Stimulated activated CD4-positive, alpha-beta T cell treated with anti-CD3 and anti-CD28 coated beads, Interleukin-1b, Interleukin-23, amount 100 ng/mL, for 4 hours (primary cell): ENCODE measurements at places on chromosomes 3 and 15.
A peak's percentile ranks its signal among the peaks of the same experiment; 100 is the strongest.

GRCh38 chr3:161035711-161036110 is 69.4 kb downstream of the B3GALNT1 start:
- DNase-seq: no peak

DNA sequence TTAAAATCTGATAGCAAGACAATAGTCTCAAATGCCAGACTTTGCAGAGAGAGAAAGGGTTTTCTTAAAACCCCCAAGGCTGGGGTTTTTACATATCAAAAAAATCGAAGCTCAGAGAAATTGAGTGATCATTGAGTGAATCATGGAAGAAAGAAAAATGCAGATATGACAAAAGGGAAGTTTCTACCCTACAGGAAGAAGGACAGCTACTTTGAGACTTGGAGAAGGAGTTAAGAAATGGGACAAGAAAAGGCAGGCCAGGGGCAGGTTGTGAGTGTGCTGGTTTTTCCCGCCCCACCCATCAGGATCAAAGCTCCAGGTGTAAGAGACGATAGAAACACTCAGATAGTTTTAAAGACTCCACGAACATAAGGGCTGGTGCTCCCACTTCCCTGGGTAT is 18.6 kb downstream of the TMEM158 start:
- no peak for DNase-seq

GRCh38 chr15:70560617-70561328 is 202.6 kb downstream of the UACA start:
- DNase-seq: no peak

- DNase-seq: no peak
Observed at GRCh38 chr15:75350601-75351361, 3.9 kb downstream of the NEIL1 start.

DNA sequence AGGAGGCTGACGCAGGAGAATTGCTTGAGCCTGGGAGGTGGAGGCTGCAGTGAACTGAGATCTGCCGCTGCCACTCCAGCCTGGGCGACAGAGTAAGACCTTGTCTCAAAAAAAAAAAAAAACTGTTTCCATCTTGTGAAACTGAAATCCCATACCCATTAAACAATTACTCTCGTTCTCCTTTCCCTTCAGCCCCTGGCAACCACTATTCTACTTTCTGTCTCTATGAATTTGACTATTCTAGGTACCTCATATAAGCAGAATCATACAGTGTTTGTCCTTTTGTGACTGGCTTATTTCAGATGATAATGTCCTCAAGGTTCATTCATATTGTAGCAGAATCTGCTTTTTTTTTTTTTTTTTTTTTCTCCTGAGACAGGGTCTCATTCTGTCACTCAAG is 51.5 kb upstream of the UBE2E1 start:
- no peak for DNase-seq

GRCh38 chr15:52657338-52657737 is 21.9 kb downstream of the ATOSA start:
- no peak for DNase-seq

DNA sequence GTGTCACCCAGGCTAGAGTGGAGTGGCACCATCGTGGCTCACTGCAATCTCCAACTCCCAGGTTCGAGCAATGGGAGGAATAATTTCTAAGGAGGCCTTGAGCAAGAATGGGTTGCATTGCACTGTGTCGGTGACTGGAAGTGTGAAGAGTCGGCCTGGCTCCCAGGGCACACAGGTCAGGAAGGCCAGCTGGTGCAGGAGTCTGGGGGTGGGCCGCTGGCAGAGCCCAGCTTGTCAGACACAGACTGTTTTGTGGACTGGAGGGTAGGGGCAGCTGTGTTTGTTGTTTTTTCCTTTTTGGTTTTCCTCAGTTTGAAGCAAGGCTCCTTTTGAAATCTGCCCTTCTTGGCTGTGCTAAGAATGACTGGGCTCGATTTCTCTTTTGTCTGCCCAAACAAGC is 66.2 kb downstream of the ITGA11 start:
- no peak for DNase-seq

- no peak for DNase-seq
Observed at GRCh38 chr3:193028258-193028657, 110.6 kb upstream of the MB21D2 start.

DNA sequence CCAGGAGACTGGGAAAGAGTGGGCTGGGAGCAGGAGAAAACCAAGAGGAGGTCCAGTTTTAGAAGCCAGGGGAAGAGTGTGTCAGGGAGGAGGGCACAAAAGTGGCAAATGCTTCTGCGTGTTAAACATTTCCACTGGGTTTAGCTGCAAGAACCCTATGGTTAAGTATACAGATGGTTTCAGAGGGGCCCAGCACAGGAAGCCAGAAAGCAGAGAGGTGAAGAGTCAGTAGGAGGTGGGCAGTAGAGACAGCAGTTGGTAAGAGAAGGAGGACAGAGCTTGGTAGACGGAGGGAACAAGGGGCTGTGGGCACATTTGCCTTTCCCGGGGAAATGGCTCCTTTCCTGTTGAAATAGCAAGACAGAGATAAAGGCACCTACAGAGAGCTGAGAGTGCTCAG is 133.8 kb downstream of the EPHB1 start:
- DNase-seq: no peak

GRCh38 chr3:55162031-55162795 is 234.4 kb upstream of the LRTM1 start:
- DNase-seq: no peak

GRCh38 chr3:41176596-41176995 is 22.7 kb upstream of the CTNNB1 start:
- no peak for DNase-seq

GRCh38 chr15:32119286-32119685 is 89.0 kb downstream of the CHRNA7 start:
- DNase-seq: no peak

GRCh38 chr3:195524171-195524896 is 18.8 kb downstream of the PPP1R2 start:
- no peak for DNase-seq

DNA sequence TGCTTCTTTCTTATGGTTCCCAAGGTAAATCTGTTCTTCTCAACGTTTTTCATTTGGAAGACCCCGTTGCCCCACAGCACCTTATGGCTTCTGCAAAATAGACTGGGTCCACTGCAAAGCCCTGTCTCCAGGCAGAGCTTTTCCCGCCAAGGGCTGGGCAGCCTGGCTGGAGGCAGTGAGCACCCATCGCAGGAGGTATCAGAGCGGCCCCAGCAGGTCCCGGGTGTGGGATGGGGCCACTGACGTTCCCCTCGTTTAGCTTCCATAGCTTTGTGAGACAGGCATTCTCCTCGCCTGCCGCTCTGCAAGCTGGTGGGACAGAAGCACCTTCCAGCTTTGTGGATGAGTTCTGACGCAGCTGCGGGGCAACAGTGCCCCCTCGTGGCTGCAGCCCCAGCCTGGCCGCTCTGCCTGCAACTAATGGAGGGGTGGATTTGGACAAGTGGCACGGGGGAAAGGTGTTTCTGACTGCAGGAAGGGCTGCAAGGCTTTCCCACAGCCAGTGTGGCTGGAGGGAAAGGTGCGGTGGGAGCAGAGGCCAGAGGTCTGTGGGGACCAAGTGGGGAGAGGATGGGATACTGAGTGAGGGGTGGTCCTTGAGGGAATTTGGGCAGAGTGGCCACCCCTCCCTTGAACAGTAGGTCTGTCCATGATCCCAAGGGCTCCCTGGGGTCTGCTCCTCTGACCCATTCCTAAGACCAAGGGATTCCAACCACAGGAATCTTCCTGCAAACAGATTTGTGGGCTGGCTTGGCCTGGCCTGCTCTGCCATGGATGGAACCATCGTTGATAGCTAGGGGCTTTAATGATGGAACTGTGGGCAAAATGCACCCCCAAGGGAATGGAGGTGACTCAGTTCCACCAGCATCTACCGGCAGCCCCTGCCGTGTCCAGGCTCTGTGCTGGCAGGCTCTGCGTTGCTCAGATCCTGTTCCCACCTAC is 99.4 kb downstream of the FBLN2 start:
- DNase-seq: peak; percentile 68

GRCh38 chr15:29612096-29612495 is 210.2 kb downstream of the TJP1 start:
- DNase-seq: no peak

DNA sequence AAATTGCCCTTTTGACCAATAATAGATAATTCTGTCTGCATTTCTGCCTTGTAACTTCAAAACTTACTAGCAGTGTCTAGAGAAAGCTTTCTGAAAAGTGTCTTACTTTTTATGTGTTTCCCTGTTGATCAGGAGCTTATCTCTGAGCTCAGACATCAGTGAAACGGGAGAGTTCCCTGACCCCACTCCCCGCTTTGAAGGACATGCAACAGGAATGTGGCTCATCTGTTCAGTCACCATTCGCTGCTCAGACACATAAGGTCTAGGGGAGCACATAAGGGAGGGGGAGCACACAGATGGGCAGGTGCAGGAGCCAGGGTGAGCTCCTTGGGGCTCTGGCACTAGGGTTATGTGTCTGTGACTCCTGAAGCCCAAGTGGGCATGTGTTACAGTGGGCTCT is 205.0 kb downstream of the FEZF2 start:
- DNase-seq: no peak

GRCh38 chr15:101100118-101100517 is 151.7 kb downstream of the CHSY1 start:
- no peak for DNase-seq

DNA sequence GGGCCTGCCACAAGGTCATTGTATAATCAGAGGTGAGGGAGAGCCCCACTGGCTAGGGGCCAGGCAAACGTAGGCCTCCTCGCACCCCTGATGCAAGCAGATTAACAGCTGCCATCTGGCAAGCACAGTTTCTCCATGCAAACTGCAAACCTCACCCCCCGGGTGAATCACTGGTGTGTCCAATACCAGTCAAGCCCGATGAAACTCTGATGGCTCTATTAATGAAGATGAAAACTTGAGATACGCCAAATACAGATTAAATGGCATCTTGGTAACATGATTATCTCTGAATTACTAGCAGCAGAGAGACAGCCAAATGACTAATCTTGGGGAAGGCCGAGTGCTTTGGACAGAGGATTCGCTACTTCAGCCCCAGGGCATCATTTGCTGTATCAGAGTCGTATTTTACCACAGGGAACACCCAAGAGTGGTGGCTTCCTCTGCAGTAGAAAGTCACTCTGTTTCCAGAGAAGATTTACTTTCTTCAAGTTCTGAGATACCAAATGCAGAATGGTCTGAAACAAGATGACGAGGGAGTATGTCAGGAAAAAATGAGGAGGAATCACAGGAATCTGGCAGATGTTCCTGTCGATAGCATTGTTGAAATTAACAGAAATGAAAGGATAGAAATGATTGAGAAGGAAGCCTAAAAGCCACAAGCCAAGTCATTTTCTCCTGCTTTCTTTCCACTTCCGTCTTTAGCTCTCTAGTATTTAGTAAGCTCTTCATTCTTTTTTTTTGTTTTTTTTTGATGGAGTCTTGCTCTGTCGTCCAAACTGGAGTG is 96.2 kb upstream of the NR2F2 start:
- no peak for DNase-seq

GRCh38 chr3:148078658-148079057 is 619.0 kb upstream of the AGTR1 start:
- no peak for DNase-seq

DNA sequence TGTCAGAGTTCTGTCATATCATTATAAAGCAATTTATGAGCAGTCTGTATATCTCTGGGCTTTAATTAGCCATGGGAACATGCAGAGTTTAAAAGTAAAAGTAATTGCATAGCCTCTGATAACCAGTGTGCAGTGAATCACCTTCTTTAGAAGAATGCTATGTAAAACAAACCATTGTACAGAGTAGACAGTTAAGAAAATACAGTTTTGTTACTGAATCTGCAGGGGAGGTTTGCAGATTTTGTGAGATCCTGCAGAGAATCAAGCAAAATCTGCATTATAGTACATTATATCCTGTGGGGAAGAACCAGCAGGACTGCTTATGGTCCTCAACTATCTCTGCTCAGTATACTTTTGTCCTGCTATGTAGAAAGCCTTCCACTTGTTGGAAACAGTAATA is 396.2 kb upstream of the NAALADL2 start:
- DNase-seq: no peak

- DNase-seq: no peak
Observed at GRCh38 chr3:10170915-10171478, 6.3 kb downstream of the IRAK2 start.

DNA sequence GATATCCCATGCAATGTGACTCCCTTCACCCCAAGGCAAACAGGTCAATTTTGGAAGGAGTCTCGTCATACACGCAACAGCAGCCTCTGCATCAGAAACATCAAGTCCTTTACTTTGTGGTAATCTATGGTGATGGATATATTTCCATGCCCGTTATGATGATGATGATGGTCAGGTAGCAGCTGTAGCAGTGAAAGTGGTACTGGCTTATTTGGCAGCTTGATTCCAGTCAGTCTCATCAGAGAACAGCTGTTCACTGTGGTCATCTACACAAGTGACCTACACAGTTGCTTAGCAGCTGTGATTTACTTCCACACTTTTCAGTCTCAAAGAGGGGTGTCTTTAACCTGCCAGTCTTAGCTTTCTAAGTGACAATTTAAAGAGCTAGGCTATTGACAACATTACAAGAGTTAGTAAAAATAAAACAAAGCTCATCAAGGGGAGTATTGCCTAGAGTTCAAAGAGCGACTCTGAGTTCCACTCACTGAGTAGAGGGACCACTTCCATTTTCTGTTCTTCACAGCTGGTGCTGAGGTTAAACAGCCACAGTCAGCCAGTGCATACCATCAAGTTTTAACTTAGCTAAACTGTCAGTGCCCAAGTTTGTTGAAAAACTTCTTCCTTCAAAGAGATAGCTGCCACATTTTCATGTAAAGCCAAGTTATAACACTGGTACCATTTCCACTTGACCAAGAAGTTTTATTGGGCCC is 587.4 kb upstream of the KCNMB2 start:
- DNase-seq: no peak

- DNase-seq: no peak
Observed at GRCh38 chr3:61955483-61955882, 394.1 kb downstream of the PTPRG start.

- DNase-seq: no peak
Observed at GRCh38 chr3:41348401-41348800, 149.1 kb downstream of the CTNNB1 start.

GRCh38 chr15:40567111-40567510 is 2.0 kb upstream of the RPUSD2 start:
- DNase-seq: no peak

- no peak for DNase-seq
Observed at GRCh38 chr15:67803299-67803698, 22.0 kb upstream of the SKOR1 start.

GRCh38 chr3:99943931-99944761 is 126.5 kb downstream of the CMSS1 start:
- DNase-seq: no peak

GRCh38 chr3:127524296-127524896 is 66.1 kb downstream of the TPRA1 start:
- DNase-seq: no peak

DNA sequence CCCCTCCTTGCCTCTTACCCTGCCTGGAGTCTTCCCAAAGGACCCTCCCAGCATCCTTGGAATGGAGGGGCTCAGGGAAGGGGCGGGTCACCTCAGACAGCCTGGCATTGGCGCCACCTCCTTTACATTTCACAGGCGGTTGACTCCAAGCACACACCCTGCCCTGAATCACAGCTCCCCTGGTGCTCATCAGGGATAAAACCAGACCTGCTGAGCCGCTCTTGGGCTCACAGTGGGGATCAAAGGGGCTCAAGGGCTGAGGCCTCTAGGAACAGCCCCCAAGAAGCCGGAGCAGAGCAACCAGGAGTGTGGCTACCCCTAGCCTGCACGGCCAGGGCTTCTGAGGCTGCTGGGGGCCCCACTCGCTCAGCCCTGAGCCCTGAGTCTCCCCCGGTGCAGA is 16.6 kb downstream of the LINGO1 start:
- no peak for DNase-seq

GRCh38 chr3:113660458-113660857 is 36.0 kb downstream of the USF3 start:
- no peak for DNase-seq

- DNase-seq: no peak
Observed at GRCh38 chr3:47056705-47057104, 77.2 kb downstream of the NBEAL2 start.
